ENCODE measurements at places on chromosomes 1 and 21.
A peak's percentile ranks its signal among the peaks of the same experiment; 100 is the strongest.

- DNase-seq = no peak
Measured at GRCh38 chr1:239126884-239127283, 259.5 kb upstream of the CHRM3 start.

- DNase-seq = no peak
Measured at GRCh38 chr1:211335522-211336157, 9.0 kb downstream of the TRAF5 start.

- peak; percentile 86 for DNase-seq
Measured at GRCh38 chr1:94095112-94095637, 25.8 kb downstream of the ABCA4 start.

DNA sequence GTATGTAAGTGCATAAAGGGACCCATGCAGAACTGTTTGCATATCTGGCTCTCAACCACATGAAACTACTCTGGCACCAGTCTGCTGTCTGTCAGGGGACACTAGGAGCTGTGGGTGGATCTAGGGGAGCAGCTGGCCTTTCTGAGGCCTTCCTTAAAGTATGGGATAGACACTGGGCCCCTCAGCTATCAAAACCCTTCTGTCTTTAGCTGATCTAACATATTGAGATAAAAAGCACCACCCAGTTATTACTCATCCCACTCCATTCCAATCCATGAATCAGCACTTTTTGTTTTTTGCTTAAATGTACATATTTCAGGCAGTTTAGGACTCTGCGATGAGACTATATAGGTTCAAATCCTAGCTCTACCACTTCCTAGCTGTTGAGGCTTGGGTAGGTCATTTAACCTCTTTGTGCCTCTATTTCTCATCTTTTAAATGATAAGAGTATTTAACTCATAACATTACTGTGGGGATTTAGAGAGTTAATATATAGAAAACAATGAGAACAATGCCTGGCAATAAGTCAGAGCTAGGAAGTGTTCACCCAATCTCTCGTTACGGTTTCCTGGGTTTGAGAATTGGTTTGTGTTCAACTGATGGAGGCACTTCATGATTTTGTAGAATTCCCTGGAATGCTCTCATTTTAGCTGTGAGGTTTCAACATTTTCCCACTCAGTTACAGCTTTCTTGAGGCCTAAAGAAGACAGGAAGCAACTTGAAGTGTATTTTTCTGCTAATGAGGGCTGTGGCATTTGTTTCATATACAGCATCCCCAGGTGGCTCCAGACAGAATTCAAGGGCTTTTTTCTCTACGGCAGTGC is 68.9 kb downstream of the LRIG2 start:
- peak; percentile 72 for DNase-seq

DNA sequence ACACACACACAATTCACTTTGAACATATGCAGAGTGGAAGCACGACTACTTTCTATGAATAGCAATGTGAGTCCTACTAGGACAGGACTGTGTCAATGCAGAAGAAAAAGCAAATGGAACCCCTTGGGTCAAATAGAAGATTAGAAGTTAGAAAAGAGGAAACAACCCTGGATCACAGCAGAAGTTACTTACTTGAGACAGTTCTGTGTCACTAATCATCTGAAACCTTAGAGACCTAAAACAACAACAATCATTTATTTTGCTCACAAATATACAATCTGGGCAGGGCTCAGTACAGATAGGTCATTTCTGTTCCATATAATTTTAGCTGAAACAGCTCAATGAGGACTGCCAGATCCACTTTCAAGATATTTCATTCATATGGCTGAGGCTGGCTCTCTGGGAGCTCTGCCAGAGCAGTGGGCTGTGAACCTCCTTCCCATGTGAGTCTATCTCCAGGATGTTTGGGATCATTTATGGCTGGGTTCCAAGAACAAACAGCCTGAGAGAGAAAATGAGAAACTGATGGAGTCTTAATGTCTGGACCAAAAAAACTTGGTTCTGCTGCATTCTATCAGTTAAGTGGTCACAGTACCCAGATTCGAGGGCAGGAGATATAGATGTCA is 42.5 kb upstream of the IL10 start:
- peak; percentile 88 for DNase-seq

DNA sequence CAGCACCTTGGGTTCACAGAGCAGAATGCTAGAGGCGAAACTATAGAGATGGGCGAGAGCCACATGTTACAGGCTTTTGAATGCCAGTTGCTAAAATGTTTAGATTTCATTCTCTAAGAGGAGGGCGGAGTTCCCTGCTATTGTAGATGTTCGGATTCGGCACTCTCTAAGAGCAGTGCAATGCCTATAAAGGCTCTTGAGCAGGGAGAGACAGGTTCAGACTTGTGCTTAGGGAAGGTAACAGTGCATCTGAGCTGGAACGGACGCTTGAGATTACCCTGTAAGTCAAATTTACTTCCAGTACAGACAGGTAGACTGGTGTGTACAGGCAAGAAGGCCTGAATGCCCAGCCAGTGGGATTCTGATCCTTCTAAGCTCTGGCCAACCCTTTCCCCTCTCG is 15.3 kb downstream of the LURAP1 start:
- DNase-seq = no peak

- no peak for DNase-seq
Measured at GRCh38 chr1:96688767-96689166, 32.8 kb upstream of the PTBP2 start.

DNA sequence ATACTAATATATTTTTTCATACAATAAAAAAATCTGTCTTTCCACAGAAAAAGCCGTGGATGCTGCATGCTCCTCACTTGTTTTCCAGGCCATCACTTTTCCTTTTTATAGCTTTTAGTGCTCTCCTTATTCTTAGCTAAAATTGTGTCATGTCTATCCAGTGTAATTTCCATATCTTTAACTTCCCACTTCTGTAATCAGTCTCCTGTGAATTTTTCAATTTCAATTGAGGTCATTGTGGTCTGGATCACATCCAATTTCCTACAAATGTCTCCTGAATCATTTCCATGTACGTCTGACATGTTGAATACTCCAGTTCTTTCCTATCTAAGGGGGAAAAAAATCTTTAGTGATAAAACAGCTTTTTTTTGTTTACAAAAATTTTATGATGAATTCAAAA is 838.2 kb upstream of the B3GALT2 start:
- DNase-seq = peak; percentile 90

DNA sequence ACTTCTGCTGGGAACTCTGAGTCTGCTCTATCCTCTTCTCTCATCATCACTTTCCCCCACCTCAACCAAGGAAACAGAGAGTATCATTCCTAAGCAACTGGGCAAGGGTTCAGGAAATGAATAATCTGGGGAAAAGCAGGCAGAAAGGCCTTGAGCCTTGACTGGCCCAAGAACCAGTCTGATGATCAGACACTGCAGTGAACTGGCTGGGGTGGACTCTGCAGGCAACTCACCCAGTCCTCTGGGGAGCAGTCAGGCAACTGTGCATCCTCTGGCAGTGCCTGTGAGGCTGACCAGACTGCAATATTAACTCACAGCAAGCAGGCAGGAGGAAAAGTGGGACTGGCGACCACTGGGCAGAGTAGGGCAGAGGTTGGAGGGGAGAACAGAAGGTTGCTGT is 991 bp downstream of the ANKRD35 start:
- peak; percentile 48 for DNase-seq

DNA sequence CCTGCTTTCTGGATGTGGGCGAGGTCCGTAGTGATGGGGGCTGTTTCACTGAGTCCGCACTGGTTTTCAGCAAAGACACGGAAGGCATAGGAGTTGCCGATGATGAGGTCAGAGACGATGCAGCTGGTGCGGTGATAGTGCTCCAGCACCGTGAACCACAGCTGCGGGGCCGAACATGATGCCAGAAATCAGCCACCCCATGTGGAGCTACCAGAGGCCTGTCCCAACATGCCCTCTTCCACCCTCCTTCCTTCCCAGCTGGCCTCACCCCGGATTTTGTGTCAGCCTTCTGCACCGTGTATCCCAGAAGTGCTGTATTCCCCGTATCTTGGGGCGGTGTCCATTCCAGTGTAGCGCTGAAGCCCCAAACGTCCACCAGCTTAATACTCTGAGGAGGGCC is 10.0 kb downstream of the MYBPHL start:
- no peak for DNase-seq

- no peak for DNase-seq
Measured at GRCh38 chr1:201357636-201358348, 19.7 kb downstream of the TNNT2 start.

- no peak for DNase-seq
Measured at GRCh38 chr21:35737899-35738346, 322.4 kb downstream of the SETD4 start.

DNA sequence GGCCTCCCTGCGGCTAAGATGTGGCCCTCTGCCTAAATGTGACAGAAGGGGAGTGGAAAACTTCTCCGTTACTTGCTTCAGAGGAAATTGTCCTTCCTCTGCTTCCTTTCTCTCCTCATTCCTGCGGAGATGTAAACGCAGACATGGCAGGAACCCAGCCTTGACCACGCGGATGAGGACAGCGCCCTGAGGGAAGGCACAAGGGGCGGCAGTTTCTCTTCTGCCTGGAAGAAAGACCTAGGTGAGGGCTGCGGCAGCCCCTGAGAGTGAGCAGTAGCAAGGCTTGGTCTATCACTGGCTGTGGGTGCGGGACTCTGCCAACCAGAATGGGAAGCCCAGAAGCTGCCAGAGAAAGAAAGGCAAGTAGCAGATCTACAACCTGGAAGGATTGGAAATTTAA is 14.0 kb upstream of the CTPS1 start:
- no peak for DNase-seq

DNA sequence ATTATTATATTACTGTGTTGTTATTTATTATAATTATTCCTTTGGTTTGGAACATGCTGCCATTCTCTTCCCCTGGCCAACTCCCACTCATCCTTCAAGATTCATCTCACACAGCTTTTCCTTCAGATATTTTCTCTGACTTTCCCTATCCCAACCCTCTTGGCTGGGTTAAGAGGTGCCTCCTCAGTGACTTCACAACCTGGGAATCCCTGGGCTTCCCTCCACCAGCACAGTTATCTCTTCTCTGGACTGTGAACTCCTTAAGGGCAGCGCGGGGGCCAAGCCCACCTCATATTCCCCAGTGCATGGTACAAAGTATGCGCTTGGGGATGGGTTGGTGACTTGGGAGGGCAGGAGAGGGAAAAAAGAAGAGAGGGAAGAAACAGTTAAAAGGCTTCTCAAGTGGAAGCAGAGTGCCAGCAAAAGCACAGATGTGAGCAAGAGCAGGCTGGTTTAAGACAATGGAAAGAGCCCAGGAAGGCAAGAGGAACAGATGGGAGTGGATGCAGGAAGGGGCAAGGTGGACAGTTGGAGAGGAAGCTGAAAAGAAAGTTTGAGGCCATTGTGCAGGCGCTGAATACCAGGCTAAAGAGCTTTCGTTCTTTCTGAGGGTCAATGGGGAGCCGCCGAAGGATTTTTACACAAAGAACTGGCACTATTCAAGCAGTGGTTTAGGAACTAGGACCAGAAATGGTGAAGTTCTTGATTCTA is 132.3 kb downstream of the BEND5 start:
- no peak for DNase-seq

- DNase-seq = no peak
Measured at GRCh38 chr1:246267896-246268295, 239.2 kb downstream of the SMYD3 start.

DNA sequence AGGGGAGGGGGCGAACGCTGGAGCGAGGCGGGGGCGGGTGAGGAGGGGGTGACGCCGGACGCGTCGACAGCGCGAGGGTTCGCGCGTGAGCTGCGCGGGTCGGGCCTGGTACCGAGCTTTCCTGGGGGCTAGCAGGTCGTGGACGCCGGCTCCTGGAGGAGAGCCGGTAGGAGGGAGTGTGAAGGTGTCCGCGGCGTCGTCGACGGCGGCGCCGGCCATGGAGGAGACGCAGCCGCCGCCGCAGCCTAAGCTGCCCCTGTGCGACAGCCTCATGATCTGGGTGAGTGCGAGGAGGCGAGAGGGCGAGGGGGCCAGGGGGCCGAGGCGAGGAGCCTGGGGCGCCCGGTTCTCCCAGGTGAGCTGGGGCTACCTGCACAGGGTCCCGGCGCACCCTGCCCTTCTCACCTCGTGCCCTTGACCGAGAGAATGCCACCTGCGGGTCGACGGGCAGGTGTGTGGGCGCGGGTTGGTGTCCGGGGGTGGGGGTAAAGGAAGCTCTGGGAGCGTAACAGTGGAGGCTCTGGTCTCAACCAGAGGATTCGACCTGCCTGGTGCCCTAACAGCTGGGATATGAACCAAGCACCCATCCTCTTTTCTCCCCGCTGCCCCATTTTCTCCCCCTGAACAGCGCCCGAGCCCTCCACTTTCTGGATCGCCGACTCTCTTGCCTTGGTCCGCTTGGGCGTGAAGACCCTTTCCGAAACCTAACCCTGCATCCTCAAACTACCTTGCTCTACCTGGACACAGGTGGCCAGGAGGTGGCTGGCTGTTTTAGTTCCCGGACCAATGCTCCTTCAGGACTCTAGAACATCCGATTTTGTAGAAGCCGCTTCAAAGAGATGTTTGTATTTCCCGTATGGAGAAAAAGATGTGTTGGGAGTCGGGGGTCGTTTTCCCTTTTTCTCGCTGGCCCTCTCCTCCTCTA is at the start of gene HOOK1:
HOOK1 (plus strand) TSS at position 49 of the 925 bp plus-strand sequence; CDS start at position 218, 169 bp downstream.
- no peak for DNase-seq

- DNase-seq = no peak
Measured at GRCh38 chr1:212593821-212594251, 14.7 kb upstream of the ATF3 start.

DNA sequence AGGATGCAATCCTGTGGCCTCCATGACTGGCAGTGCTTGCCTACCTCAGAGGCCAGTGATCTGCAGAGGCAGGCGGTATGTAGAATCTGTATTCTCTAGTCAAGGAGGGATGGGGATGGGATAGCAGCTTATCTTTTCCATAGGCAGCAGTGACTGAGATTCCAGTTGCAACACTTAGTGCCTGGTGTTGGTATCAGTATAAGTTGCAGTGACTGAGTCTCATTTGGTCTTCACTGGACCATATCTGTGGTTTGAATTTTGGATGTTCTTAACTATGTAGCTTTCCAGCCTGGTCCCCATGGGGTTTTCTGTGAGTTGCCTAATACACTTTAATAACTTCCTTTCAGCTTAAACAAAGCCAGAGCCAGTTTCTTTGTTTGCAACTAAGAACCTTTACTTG is 16.5 kb downstream of the DYRK1A start:
- no peak for DNase-seq

GRCh38 chr1:99808391-99809115 is 41.6 kb upstream of the AGL start:
- peak; percentile 96 for DNase-seq

DNA sequence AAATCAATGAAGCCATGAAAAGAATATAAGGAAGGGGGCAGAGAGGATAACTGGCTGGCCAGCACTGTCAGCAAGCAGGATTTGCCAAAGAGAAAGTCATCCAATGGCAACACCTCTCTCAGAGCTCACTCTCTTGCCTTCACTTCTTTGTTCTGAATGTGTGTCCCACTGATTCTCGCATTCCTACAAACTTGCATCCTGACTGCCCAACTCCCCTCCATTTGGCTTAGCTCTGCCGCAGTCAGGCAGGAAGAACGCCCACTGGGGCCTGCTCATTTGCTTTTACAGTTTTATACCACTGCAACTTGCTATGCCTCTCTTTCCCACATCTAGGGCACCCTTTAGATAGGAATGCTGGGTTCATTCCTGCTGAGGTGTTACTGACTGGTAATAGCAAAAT is 364.2 kb upstream of the ST6GALNAC5 start:
- no peak for DNase-seq
